ENCODE measurements at places on chromosomes 6 and 20. TPM values are rescaled to one million over a fixed set of nuclear protein-coding genes. Genes with fewer than 3 reads are reported as not detected.

The FHL5 gene
- total RNA-seq, result not detected

The SLC32A1 gene
- not detected for total RNA-seq

The HECA gene
- 12.1 TPM for total RNA-seq

The NHLRC1 gene
- 2.0 TPM for total RNA-seq

The MUC22 gene
- total RNA-seq, result not detected

Data from hair follicular keratinocyte (primary cell).